ENCODE measurements at places on chromosomes 1 and 21.
A peak's percentile ranks its signal among the peaks of the same experiment; 100 is the strongest.

DNA sequence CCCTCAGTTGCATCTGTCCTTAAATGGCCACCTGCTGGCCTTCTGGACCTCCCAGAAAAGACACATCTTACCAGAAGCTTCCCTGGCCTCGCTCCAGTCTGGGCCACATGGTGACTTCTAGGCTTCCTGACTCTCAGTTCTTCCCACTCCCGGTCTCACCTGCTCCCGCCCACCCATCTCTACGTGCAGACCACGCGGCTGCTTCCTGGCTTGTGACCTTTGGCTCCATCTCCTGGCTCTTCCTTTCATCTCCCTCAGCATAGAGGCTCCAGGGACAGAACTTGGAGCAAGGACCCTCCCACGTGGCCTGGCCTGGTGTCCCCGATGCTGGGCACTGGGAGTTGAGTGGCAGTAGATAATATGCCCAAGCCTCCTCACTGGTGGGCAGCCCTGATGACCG lies 124.9 kb upstream of the IRF2BP2 start:
- DNase-seq: no peak

- no peak for DNase-seq
Observed at GRCh38 chr21:21806711-21807597, 808.7 kb downstream of the NCAM2 start.

GRCh38 chr1:9085306-9085940 lies 16.0 kb upstream of the SLC2A5 start:
- no peak for DNase-seq

- DNase-seq: no peak
Observed at GRCh38 chr1:231046730-231047395, 6.8 kb upstream of the FAM89A start.

- no peak for DNase-seq
Observed at GRCh38 chr21:29557931-29558725, 259.4 kb downstream of the BACH1 start.

GRCh38 chr1:102463328-102463727 lies 466.6 kb upstream of the OLFM3 start:
- DNase-seq: no peak

DNA sequence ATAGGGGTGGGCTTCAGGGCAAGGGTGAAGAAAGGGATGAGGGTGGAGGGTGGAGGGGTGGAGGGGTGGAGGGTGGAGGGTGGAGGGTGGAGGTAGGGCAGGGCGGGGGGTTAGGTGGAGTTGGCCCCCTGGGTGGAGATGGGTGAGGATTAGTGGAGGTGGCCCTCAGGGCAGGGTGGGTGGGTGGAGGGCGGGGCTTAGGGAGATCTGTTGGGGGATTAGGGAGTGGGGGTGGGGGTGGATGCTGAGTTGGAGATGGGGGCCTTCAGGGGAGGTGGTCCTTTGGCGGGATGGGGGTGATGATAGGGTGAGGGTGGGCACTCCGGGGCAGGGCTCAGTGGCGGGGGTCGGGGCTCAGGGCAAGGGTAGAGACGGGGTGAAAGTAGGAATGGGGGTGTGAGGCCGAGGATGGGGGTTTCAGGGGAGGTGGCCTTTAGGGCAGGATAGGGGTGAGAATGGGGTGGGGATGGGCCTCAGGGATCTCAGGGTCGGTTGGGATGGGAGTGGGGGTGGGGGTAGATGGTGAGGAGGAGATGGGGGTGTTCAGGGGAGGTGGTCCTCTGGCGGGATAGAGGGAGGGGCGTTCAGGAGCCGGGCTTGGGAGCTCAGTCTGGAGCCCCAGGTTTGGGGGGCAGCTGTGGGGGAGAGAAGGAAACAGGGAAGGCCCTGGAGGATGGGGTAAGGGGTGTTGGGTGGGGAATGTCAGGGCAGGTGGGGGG lies 800 bp upstream of the DNMT3L start:
- DNase-seq: no peak

DNA sequence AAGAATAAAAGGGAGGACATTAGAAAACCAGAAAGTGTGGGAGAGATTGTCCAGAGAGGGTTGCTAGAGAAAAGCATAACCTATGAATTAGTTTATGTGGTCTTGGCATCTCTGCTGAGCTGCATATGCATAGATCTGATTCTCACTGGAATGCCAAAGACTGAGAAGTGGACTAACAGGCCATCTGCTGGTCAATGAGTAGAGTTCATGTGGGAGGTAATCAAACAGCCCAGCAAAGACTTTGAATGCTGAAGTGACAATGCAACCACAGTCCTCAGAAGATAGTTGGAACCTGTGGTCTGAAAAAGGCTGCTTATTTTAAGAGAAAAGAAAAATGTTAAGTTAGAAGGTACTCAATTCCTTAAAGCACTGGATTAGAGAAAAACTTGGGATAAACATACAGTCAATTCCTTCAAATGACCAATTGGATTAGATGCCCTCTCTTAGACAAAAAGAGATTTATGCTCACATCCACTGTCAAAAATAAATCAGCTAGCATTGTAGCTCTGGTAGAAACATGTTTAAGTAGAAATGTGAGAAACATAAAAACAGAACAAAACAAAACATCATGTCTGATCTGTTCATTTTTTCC lies 382.8 kb downstream of the AMY1C start:
- peak; percentile 6 for DNase-seq

DNA sequence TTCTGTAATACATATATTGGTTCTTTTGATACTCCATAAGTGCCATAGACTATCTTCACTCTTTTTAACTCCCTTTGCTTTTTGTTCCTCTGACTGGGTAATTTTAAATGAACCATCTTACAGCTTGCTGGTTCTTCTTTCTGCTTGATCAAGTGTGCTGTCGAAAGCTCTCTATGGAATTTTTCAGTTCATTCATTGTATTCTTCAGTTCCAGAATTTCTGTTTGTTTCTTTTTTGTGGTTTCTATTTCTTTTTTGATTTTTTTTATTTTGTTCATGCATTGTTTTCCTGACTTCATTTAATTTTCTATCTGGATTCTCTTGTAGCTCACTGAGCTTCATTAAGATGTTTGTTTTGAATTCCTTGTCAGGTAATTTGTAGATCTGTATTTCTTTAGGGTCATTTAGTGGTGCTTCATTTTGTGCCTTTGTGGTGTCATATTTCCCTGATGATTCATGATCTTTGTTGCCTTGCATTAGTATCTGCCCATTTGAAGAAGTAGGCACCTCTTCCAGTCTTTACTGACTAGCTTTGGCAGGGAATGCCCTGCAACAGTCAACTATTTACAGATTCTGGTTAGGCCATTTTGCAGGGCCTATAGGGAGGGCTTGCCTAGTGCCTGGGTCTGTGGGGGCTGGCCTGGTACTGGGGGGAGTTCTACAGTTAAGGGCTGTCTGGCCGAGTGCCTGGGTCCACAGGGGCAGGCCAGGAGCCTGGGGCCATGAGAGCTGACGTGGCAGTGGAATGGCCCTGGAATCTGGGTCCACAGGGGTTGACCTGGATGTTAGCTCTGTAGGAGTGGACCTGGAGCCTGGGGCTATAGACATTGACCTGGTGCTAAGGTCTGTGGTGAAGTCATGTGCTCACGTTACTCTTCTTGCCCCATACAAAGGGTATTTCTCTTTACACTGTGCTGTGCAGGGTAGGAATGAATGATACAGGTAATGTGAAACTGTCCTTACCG lies 89.7 kb downstream of the MAGI3 start:
- no peak for DNase-seq

GRCh38 chr1:236131916-236132315 lies 10.4 kb upstream of the GPR137B start:
- no peak for DNase-seq

- no peak for DNase-seq
Observed at GRCh38 chr21:14975136-14975919, 89.5 kb downstream of the NRIP1 start.

DNA sequence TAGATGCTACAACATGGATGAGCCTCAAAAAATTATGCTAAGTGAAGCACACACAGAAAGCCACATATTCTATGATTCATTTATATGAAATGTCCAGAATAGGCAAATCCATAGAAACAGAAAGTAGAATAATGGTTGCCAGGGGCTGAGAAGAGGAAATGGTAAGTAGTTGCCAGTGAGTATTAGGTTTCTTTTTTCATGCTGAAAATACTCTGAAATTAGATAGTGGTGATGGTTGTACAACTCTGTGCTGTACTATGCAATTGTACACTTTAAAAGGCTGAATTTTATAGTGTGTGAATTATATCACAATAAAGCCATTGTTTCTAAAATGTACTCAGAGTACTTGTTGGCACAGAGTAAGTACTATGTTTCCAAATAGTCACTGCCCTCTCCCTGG lies 15.5 kb upstream of the GFI1 start:
- no peak for DNase-seq

- DNase-seq: no peak
Observed at GRCh38 chr1:233037843-233038242, 87.4 kb downstream of the NTPCR start.
